GM12864 (cell line): ENCODE measurements at places on chromosomes 4 and X.

GRCh38 chr4:76307660-76308014 is 1.1 kb downstream of the STBD1 start:
- DNase-seq: no peak

- no peak for DNase-seq
Observed at GRCh38 chr4:16661813-16662212, 236.6 kb downstream of the LDB2 start.

- no peak for DNase-seq
Observed at GRCh38 chr4:147643616-147644015, 26.4 kb downstream of the TMEM184C start.

GRCh38 chr4:7189475-7190277 is 2.7 kb upstream of the SORCS2 start:
- no peak for DNase-seq

- DNase-seq: no peak
Observed at GRCh38 chr4:76857074-76857409, 40.9 kb downstream of the SOWAHB start.

GRCh38 chr4:15714646-15715435 is 12.0 kb downstream of the BST1 start:
- DNase-seq: no peak

- no peak for DNase-seq
Observed at GRCh38 chrX:85024044-85024443, 20.4 kb downstream of the APOOL start.

DNA sequence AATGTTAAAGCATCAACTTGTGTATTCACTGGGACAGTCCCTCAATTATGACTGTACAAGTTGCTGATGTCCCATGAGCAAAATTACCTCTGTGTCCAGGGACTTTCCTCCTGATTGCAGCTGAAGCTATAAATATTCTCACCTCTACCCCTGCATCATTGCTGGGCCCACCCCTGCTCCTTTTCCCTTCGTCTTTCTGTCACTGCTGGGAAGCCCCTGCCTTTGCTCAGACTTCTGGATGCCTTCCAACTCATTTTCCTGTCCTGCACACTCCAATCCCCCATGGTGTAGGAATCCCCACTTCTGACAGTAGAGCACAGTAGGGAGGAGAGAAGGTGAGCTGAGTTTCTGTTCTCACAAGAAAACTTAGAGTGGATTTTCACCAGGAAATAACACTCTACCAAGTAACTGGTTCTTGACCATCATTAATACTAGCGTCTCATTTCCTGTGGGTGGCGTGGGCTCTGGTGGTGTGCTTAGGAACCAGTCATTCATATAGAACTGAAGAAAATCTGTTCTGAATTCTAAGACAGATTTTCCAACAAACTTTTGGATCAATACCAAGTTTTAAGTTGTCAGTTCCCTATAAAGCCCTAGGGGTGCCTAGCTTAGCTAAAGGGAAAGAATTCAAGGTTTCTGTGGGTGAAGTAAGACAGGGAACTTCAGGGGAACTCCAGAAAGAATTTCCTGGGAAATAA is 136.2 kb upstream of the MED14 start:
- peak; percentile 39 for DNase-seq

GRCh38 chr4:156892805-156893204 is 78.8 kb downstream of the PDGFC start:
- DNase-seq: no peak

GRCh38 chr4:166594326-166594946 is 639.9 kb downstream of the SPOCK3 start:
- DNase-seq: no peak

- no peak for DNase-seq
Observed at GRCh38 chr4:183876268-183876934, 28.7 kb upstream of the STOX2 start.

DNA sequence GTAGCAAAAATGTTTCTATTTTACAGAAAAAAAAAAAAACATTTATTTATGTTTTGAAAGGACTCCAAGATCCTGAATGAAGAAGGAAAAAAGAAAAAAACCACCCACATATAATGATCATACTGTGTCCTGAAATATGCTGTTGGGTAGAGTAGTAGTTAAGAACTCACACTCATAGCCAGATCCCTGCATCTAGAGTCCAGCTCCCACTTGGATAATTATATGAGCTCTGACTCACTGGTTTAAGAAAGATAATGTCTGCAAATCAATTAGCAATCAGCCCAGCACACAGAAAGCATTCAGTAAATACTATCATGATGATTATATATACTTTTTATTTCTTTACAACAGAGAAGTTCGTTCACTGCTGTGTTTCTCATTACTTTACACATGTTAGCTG is 46.7 kb upstream of the MXRA5 start:
- no peak for DNase-seq

DNA sequence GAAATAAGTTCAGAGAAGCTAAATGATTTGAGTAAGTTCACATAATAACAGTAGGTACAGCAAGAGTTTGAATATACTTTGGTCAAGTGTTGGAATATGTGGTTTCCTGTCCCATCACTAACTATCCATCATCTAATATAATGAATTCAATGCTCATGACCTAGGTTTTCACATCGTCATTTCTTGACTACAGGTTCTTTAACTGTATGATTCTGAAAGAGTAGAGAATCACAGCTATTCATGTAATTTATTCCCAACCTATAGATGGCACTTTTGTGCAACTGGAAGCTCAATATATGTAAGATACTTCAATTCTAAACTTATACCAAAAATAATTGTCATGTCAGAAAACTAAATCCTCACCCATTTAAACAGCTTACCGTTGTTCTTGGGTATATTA is 53.1 kb downstream of the TIGD2 start:
- DNase-seq: no peak

DNA sequence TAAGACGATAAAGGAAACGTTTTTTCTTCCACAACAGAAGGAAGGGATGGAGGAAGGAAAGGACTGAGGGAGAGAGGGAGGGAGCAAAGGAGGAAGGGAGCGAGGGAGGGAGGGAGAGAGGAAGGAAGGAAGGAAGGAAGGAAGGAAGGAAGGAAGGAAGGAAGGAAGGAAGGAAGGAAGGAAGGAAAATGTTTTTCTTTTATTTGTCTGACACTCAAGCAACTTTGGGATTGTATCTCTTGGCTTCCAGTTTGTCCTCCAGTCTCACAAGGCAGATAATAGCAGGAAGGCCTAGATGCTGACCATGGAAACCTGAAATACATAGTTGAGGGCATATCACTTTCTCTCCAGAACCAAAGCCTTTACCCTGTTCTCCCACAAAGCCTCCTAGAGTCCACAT is 226.7 kb downstream of the ZNF674 start:
- DNase-seq: no peak

- no peak for DNase-seq
Observed at GRCh38 chr4:123158576-123158975, 236.2 kb upstream of the NUDT6 start.

DNA sequence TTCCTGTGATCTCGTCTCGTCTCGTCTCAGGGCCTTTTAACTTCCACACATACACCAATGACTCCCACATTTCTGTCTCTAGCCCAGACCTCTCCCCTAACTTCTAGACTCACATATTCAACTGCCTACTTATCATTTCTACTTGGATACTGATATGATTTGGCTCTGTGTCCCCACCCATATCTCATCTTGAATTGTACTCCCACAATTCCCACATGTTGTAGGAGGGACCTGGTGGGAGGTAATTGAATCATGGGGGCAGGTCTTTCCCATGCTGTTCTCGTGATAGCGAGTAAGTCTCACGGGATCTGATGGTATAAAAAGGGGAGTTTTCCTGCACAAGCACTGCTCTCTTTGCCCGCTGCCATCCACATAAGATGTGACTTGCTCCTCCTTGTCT is 8.9 kb downstream of the PHKA2 start:
- DNase-seq: no peak

GRCh38 chr4:12116009-12116552 is 687.4 kb upstream of the HS3ST1 start:
- no peak for DNase-seq

GRCh38 chrX:70504772-70505450 is 60.3 kb downstream of the DLG3 start:
- no peak for DNase-seq

DNA sequence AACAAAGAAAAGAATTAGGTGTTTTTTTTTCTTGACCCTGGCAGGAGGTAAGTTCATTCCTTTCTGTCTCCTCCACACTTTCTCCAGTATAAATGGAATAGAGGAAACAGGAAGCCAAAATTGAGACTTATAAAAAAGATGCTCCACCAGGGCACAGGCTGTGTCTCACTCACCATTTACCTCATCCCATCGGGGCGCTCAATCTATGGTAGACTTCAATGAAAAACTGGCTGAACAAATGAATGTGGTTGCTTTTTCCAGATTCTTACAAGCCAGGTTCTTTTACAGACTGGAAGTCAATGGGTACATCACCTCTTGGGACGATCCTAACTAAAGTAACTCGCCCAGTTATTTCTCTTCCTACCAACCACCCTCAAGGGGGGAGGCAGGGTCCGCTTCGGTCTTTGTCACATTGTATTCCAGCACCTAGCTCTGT is 685 bp downstream of the COMMD8 start:
- DNase-seq: no peak
